Epithelial cell of proximal tubule (primary cell): ENCODE measurements at places on chromosomes 6 and 20. TPM values are rescaled to one million over a fixed set of nuclear protein-coding genes. Genes with fewer than 3 reads are reported as not detected.
A peak's percentile ranks its signal among the peaks of the same experiment; 100 is the strongest.

DNA sequence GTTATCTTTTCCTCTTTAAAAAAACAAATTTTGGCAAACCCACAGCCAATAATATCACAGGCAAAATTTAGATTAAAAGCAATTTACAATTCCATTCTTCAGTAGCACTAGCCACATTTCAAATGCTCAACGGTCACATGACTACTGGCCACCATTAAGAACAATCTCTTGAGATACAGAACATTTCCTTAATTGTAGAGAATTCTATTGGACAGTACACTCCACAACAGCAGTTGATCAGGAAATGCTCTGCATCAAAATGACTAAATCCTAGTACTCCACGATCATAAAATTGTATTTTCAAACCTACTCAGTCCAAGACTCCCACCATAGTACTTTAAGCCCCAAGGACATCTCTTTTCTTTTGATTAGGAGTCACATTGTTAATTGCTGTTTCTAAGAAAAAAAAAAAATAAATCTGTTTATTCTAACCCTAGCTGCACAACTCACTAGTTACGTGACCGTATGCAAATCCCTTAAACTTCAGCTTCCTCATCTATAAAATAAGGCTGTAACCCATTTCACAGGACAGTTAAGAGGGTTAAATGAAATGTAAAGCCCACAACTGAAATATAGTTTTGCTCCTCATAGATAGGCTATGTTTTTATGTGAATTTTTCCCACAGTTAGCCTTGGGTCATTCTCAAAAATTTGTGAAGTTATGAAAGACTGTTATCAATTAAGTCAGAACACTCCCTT, 9.8 kb downstream of the C6orf62 start:
- DNase-seq = no peak

- peak; percentile 18 for DNase-seq
Measured at GRCh38 chr6:72811971-72812421, 190.1 kb downstream of the KCNQ5 start.

- no peak for DNase-seq
Measured at GRCh38 chr20:38748861-38749149, 545 bp downstream of the ACTR5 start.

DNA sequence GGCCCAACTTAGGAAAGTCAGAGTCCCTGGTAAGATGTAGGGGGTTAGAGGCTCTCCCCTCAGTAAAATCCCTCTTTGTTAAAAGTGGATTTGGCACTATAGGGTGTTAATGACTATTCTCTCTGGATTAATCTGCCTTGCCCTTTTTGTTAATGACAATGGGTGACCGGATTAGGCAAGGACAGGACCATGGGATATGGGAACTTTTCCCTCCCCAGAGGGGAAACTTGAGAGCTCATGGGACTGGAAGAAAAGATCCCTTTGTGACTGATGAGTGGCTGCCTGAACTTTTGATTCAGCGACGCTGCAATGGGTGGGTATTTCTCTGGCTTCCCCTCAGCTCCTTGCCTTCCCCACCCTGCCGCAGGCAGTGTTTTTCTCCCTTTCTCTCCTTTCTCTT, 12.2 kb upstream of the TAAR9 start:
- DNase-seq = no peak

DNA sequence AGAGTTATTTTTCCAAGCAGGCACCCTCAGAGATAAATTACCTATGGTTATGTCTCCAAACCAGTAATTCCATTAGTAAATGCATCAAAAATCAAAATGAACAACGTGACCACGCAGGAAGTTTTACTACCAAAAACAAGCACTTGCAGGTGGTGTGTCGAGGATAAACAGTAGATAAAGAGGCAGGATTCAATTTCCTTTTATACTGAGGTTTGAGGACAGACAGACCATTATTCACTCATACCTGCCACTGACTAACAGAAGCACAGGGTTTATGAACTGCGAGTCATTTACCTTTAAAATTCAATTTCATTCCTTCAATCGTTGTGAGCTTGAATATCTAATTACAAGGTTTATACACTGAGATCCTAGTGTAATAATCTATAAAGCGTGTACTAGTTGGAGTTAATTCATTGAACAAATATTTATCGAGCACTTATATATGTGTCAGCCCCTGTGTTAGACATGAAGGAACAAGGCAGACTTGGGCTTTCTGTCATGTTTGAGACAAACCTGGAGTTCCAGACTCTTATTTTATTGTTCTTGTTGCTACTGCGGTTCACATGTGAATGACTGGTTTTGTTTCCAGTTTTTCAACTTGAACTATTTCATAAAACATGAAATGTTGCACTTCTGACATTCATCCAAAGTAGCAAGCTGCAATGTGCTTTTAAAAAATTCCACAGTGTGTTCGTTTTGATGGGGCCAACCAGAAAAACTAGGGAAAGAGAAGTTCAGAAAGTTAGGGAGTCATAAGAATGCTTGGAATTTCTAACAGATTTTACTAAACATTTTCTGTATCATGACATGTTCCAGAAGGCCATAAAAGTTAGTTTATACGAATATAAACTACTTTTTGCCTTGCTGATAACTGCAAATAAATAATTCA, 205.6 kb downstream of the UST start:
- DNase-seq = no peak

DNA sequence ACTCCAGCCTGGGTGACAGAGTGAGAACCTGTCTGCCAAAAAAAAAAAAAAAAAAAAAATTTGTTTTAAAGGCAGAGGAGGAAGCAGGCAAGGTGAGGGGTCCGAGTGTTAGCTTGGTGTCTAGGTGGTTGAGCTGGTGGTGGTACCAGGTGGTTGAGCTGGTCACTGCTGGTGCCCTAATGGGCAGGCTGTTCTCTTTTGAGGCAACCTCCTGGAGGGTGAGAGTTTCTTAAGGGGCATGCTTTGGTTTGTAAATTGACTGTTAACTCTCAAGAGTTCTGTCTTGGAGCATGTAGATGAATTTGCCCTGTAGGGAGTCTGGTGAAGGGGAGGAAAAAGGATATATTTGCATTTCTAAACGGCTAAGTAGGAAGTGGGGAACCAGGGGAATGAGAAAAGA, 52.7 kb downstream of the BANF2 start:
- no peak for DNase-seq

- no peak for DNase-seq
Measured at GRCh38 chr6:34546551-34547321, 9.4 kb downstream of the SPDEF start.

DNA sequence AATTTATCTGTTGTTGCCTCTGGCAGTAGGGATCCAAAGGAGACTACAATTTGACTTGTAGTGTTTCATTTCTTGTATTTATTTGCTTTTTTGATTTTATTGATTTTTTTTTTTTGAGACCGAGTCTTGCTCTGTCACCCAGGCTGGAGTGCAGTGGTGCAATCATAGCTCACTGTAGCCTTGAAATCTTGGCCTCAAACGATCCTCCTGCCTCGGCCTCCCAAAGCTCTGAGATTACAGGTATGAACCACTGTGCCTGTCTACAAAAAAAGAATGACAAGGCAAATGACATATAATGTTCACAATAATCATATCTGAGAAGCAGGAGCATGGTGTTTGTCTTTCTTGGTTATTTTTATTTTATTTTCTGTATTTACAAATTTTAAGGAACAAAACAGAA, 117.6 kb upstream of the RNF24 start:
- DNase-seq = no peak

- DNase-seq = no peak
Measured at GRCh38 chr6:100289285-100289684, 175.4 kb downstream of the SIM1 start.

GRCh38 chr6:89853068-89853467, 23.4 kb downstream of the CASP8AP2 start:
- DNase-seq = no peak

GRCh38 chr6:131107151-131107550, 28.1 kb upstream of the AKAP7 start:
- DNase-seq = no peak

DNA sequence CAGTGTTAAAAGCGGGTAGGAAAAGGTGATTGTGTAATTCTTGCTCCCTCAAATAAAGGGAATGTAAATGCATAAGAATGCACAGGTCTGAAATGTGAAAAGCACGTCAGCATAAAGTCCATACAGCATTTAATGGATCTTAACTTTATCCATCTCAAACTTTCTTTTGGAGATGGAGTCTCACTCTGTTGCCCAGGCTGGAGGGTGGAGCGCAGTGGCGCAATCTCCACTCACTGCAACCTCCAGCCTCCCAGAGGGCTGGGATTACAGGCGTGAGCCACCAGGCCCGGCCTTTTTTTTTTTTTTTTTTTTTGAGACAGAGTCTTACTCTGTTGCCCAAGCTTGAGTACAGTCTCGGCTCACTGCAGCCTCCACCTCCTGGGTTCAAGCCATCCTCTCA, 33.4 kb downstream of the RNASET2 start:
- no peak for DNase-seq

- DNase-seq = peak; percentile 48
Measured at GRCh38 chr6:166997768-166998255, 1.4 kb upstream of the CEP43 start.

DNA sequence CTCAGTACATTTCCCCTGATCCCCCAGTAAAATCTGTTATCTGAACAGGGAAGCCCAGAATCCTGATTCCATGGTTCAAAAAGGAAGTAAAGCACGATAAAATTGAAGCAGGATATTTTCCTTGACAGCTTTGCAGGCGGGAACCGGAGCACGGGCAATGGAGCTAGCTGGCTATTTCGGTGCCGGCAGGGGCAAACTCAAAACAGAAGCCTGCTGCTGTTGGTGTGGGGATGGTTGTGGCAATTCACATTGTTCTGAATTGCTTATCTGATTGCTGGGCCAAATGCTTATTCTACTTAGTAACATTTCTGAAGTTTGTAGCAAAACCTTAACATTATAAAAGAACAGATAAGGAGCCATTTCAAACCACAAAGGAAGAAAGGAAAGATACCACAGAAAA, 172.4 kb downstream of the MMS22L start:
- no peak for DNase-seq

- no peak for DNase-seq
Measured at GRCh38 chr6:70225055-70225454, 77.8 kb downstream of the COL9A1 start.

DNA sequence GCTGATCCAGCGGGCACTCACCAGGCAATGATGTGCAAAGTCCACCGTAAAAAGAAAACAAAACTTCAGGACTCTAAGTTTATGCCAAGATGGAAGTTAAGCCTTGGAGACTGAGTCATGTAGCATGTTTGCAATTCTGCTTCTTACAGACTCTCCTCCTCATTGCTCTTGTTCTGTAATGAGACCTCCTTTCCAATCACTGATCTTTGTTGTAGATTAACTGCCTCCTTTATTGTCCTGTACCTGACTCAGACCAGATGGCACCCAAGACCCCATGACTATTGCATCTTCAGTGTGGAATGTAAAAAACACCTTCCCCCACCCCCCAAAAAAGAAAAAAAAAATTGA, 11.2 kb downstream of the NEU1 start:
- DNase-seq = peak; percentile 99

GRCh38 chr6:6806844-6807518, 218.5 kb downstream of the LY86 start:
- no peak for DNase-seq

DNA sequence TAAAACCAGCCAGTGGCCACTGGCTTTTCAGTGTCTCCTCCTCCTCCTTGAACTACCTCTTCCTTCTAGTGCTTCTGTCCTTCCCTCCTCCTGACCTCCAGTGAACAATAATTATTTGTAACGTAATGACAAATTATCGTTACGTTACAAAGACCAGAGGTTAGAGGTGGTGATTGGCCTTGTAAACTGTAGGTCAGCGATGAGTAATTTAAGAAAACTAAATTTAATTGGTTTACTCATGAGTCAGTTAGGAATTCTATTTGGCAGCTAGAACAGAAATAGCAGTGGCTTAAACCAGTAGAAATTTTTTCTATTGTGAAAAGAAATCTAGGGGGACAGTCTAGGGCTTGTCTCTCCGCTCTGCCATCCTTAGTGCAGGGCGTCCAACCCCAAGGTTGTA, 38.8 kb downstream of the PPARD start:
- no peak for DNase-seq

- DNase-seq = no peak
Measured at GRCh38 chr20:20410678-20411077, 42.8 kb downstream of the INSM1 start.

GRCh38 chr6:147190556-147190955, 13.7 kb upstream of the STXBP5 start:
- DNase-seq = no peak

GRCh38 chr6:46201702-46202101, 30.9 kb upstream of the ENPP5 start:
- DNase-seq = no peak

GRCh38 chr20:20712474-20713243, at the start of gene RALGAPA2:
TSS of gene RALGAPA2 (minus strand) at chr20:20712644. CDS start at chr20:20712480, 164 bp downstream.
- DNase-seq = peak; percentile 82

- DNase-seq = no peak
Measured at GRCh38 chr20:8250539-8251200, 118.6 kb downstream of the PLCB1 start.

DNA sequence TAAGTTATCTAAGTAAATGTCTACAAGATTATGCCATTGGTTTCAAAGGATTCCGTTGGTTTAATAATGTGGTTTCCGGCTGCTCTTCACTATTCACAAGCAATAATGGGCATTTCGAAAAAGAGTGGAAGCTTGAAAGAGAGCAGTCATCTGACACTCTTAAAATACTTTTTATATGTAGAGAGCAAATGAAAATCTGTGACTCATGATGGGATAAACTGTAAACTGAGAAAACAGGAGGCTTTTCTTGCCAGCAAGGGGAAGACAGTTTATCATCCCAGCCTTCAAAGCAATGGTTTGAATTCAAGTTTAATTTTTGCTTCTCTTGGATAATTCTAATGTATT, 145.7 kb downstream of the KHDC1L start:
- DNase-seq = peak; percentile 37

ZBTB46 gene
- total RNA-seq = 0.58 and 0.72 TPM in 2 replicates

SDC4 gene
- 153 and 239 TPM in 2 replicates for total RNA-seq

TMEM217 gene
- total RNA-seq = 0.80 and 0.86 TPM in 2 replicates

ITPA gene
- total RNA-seq = 68.3 and 106 TPM in 2 replicates

SPTLC3 gene
- 0.46 and 2.6 TPM in 2 replicates for total RNA-seq

GRM4 gene
- total RNA-seq = not detected in 2 replicates

BACH2 gene
- total RNA-seq = 0.58 and 0.69 TPM in 2 replicates

LY6G6D gene
- not detected in 2 replicates for total RNA-seq

SEMG1 gene
- not detected in 2 replicates for total RNA-seq

ATP6V1G2 gene
- total RNA-seq = 0.14 and 0.52 TPM in 2 replicates

DEFB124 gene
- total RNA-seq = not detected in 2 replicates

PPP1R14C gene
- 26.3 and 27.0 TPM in 2 replicates for total RNA-seq

ZC3H12D gene
- total RNA-seq = 0.07 and 0.17 TPM in 2 replicates

SIRPB1 gene
- 0.46 and 8.0 TPM in 2 replicates for total RNA-seq

MRAP2 gene
- total RNA-seq = 0.17 TPM in 1 of 2 replicates, not detected in the other

ACSS2 gene
- 24.3 and 28.1 TPM in 2 replicates for total RNA-seq

IRF4 gene
- 0.23 TPM in 1 of 2 replicates, not detected in the other for total RNA-seq

ENPP4 gene
- 6.4 and 8.1 TPM in 2 replicates for total RNA-seq

KIF13A gene
- 12.5 and 15.5 TPM in 2 replicates for total RNA-seq

ALDH5A1 gene
- total RNA-seq = 1.9 and 4.6 TPM in 2 replicates

GRM1 gene
- 0.51 TPM in 1 of 2 replicates, not detected in the other for total RNA-seq
